Foreskin fibroblast (primary cell): ENCODE measurements at places on chromosomes 2 and 18.

DNA sequence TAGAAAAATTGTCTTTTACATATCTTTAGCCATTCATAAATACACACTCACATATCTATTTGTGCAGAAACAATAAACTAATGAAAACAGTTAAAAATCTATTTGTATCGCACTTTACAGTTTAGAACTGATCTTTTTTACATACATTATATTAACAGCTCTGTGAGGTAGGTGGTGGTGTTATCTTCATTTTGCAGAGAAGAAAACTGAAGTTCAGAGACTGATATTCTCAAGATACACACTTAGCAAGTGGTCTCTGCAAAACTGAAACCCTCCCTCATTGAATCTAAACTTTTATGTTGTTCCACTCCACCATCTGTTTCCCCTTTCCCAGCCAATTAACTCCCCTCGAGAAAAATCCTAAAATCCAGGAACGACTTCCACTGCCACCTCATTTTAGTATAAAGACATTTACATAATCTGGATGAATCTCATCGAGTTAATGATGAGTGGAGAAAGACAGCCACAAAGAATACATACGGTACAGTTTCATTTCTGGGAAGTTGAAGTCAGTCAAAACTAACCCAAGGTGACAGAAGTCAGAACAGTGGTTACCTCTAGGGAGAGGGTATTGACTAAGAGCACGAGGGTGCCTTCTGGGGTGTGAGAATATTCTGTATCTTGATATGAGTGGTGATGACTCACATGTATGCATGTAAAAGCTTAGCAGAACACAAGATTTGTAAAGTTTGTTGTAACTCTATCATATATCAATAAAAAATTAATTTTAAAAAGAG is 524.2 kb upstream of the TCF4 start:
- peak; percentile 9 for DNase-seq

DNA sequence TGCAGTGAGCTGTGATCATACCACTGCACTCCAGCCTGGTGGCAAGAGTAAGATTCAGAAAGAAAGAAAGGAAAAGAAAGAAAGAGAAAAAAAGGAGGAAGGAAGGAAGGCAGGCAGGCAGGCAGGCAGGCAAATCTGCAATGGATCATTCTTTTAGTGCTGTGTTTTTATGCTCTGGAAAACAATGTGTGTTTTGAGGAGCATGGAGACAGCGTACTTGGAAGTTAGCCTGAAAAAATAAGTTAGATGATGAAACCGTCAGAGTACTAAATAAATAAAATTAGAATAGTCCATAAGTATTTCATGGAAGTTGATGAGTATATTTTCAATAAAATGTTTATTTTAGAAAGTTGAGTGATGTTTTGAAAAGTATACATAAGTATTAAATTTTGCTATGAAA is 366.4 kb upstream of the CDH20 start:
- DNase-seq = peak; percentile 4

GRCh38 chr2:14647714-14648113 is 15.2 kb downstream of the LRATD1 start:
- no peak for DNase-seq

- peak; percentile 14 for DNase-seq
These were observed 741.3 kb upstream of the RAB6C start for GRCh38 chr2:129237966-129238725.

GRCh38 chr18:902229-902628 is 2.4 kb upstream of the ADCYAP1 start:
- no peak for DNase-seq

- peak; percentile 42 for DNase-seq
These were observed 19.9 kb downstream of the ABCG5 start for GRCh38 chr2:43818761-43819160.

DNA sequence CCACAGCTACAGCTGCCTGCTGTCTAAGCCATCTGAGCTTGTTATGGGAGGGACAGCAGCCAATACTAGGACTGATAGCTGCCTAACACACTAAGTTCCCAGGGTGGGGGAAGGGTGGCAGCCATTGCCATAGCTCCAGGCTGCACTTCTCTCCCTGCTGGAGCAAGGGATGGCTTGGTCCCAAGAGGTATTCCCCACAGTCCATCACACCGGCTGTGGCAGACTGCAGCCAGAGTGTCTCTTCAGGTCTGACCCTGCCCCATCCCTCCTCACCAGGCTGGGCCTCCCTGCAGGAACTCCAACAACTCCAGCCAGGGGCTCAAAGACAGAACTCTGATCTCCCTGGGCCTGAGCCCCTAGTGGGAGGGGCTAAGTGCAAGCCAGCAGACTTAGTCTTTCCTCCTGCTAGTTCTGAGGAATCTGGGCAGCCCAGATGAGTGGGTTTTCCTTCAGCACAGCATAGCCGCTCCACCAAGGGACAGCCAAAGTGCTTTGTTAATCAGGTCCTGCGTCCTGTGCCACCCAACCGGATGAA is 632.1 kb downstream of the SOCS6 start:
- DNase-seq = no peak

DNA sequence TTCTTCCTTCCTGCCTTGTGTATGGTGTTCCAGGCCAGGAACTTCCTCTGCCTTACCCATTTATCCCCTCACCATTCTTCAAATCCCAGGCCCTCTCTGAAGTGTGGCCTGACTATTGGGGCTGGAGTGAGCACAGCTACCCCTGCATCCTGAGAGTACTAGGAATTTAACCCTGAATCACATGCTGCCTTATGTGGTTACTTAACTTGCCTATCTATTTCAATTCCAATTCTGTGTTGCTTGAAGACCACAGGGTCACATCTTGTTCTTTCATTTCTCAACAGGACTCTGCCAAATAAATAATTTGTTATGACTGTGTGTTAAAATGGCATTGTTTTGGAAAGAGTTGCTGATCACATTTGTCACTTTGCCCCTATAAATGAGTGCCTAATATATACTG is 108.6 kb downstream of the CERS6 start:
- no peak for DNase-seq

GRCh38 chr18:70135604-70136003 is 69.9 kb downstream of the RTTN start:
- no peak for DNase-seq

- DNase-seq = peak; percentile 39
These were observed 57.7 kb upstream of the SEMA4C start for GRCh38 chr2:96927405-96928171.

- peak; percentile 6 for DNase-seq
These were observed 131.5 kb downstream of the PPP1R1C start for GRCh38 chr2:182117196-182117595.

GRCh38 chr18:48932822-48933510 is 17.8 kb downstream of the SMAD7 start:
- no peak for DNase-seq

GRCh38 chr18:32422201-32422600 is 48.5 kb downstream of the GAREM1 start:
- DNase-seq = no peak

DNA sequence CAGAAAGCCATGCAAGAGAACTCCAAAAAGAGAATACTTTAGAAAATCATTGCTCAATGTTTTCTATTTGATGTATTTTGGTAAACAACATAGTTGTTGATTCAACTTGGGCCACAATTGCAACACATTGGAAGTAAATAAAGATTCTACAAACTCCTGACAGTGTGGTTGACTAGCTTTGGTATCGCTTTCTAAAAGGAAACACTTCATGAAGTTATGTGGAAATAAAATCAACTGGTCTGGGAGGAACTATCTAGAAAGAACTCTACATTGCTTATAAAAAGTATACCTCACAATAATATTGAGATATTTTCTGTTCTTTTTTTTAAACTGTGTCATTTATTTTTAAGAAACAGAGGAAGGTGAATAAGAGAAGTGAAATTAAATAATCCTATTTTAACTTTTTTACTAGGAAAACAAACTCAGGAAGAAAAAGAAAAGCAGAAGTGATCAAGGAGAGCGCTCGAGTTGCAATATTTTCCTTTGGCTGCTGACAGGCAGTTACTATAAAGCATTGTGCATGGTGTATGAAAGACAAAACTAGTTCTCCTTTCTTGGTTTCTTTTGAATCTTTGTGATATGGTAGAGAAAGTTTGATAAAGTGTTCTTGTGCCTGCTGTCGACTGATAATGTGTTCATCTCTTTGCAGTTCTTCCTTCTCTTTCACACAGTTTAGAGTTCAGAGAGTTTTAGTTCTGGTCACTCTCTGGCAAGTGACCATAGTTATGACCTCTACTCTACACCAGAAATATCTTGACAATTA is 3.0 kb downstream of the DHRS9 start:
- no peak for DNase-seq

DNA sequence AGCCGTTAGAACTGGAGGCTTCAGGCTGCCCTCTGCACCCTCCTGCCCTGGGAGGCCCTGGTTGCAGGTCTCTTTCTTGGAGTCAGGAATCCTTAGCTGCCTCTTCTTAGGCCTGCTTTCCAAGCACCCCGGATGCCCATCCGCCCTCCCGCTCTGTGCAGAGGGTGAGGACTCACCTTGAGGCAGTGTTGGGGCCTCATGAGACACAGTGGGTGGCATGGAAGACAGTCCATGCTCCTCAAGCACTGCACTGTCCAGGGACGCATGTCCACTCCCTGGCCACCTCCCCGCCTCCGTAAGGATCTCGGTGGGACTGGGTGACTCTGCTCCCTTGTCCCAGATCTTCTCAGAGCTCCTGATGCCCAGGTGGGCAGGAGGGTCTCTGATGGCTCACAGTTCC is 5.7 kb upstream of the TRAF3IP1 start:
- DNase-seq = no peak

DNA sequence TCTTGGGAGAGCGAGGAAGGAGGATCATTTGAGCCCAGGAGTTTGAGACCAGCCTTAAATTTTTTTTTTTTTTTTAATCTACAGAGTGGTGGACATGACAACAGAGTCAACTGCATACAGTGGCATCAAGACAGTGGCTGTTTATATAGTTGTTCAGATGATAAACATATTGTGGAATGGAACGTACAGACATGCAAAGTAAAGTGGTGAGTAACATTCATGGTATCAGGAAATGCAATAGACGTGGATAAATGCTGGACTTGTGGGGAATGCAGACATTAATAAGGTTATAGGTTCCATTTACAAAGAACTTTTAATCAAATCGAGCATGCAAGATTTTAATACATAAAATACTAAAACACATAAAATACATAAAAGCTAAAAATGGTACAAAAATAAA is 11.9 kb downstream of the WDR43 start:
- no peak for DNase-seq

- no peak for DNase-seq
These were observed 244.2 kb upstream of the ACVR2A start for GRCh38 chr2:147600646-147601045.

- DNase-seq = no peak
These were observed 28.6 kb downstream of the ZNF407 start for GRCh38 chr18:74626049-74626874.

- no peak for DNase-seq
These were observed 507.4 kb upstream of the MYT1L start for GRCh38 chr2:2838548-2838845.

DNA sequence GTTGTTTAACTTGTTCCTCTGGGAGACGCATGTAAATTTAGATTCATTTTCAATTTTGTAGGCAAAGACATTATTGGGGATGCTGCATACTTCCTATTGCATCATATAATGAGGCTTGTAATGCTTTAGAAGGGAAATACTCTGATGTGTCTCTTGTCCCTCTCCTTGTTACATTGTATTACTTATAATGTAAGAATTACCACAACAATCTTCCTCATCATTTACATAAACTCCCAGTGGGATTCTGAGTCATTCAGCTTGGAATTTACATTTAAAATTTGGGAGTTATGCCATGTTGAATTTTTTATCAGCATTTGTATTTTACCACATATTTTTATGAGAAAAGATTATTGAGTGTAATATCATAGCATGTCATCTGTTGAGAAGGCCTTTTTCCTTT is 963.4 kb upstream of the NRXN1 start:
- DNase-seq = peak; percentile 28

GRCh38 chr18:55779691-55780585 is 191.9 kb upstream of the TCF4 start:
- no peak for DNase-seq

- no peak for DNase-seq
These were observed 4.1 kb upstream of the FBLN7 start for GRCh38 chr2:112134120-112134519.

- no peak for DNase-seq
These were observed 223.4 kb downstream of the NCKAP5 start for GRCh38 chr2:133344849-133345248.

GRCh38 chr2:193841384-193842150 is 1646.8 kb upstream of the TMEFF2 start:
- DNase-seq = no peak

- DNase-seq = peak; percentile 19
These were observed 48.5 kb upstream of the PROKR1 start for GRCh38 chr2:68594674-68595492.
